ENCODE measurements at places on chromosomes 7 and 10.
A peak's percentile ranks its signal among the peaks of the same experiment; 100 is the strongest.

DNA sequence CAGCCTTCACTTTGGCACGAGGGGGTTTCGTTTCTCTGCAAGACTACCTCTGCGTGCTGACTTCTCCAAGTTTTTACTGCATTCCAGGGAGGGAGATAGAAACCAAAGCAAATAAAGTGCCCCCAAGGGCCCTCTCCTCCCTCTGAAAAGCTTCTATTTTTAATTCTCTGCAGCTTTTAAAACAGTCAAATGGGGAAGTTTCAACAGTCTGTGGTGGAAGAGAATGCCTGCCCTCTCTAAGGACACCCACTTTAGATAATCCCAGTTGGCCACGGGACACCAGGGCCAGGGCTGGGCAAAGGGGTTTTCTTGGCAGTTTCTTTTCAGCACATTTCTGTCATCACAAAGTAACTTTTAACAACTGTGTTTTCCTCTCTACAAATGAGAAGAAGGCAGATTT is 386.7 kb upstream of the NPVF start:
- H3K4me3 ChIP-seq: no peak overlapping the region
- H3K27me3 ChIP-seq: no peaks in the 10 kb centered on the region
- H3K4me1 ChIP-seq: peaks cover 4% of the 10 kb centered on the region
- peak overlapping the region; percentile 41 for H3K27ac ChIP-seq

DNA sequence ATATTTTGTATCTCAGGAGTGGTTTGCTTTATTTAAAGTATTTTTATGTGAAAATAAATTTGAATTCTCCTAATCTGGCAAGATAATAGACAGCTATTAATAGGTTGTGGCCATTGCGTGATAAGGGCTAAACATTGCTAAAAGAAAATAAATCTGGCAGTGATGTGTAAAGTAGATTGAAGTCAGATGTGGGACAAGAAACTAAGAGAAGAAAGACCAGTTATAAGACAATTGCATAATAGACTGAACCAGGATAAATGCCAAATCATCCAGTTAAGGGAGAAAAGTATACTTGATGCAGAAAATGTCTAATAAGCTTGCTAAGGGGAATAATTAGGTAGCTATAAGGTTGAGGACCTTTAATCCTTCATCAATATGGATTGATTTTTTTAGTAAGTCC is 197.5 kb upstream of the CSTF2T start:
- DNase-seq: no peak
- no peak overlapping the region for H3K4me3 ChIP-seq
- peak overlapping the region; percentile 87 for H3K27ac ChIP-seq
- H3K27me3 ChIP-seq: no peaks in the 10 kb centered on the region
- no peaks in the 10 kb centered on the region for H3K4me1 ChIP-seq
- no peaks in the 10 kb centered on the region for H3K36me3 ChIP-seq

GRCh38 chr10:17092986-17093803 is 36.4 kb downstream of the CUBN start:
- H3K27ac ChIP-seq: no peak overlapping the region
- no peak overlapping the region for H3K4me3 ChIP-seq
- no peaks in the 10 kb centered on the region for H3K27me3 ChIP-seq

GRCh38 chr10:93337309-93337721 is 144.8 kb downstream of the MYOF start:
- H3K27me3 ChIP-seq: no peaks in the 10 kb centered on the region
- H3K4me1 ChIP-seq: no peaks in the 10 kb centered on the region
- no peak overlapping the region for H3K4me3 ChIP-seq
- no peak for DNase-seq
- H3K27ac ChIP-seq: no peak overlapping the region

DNA sequence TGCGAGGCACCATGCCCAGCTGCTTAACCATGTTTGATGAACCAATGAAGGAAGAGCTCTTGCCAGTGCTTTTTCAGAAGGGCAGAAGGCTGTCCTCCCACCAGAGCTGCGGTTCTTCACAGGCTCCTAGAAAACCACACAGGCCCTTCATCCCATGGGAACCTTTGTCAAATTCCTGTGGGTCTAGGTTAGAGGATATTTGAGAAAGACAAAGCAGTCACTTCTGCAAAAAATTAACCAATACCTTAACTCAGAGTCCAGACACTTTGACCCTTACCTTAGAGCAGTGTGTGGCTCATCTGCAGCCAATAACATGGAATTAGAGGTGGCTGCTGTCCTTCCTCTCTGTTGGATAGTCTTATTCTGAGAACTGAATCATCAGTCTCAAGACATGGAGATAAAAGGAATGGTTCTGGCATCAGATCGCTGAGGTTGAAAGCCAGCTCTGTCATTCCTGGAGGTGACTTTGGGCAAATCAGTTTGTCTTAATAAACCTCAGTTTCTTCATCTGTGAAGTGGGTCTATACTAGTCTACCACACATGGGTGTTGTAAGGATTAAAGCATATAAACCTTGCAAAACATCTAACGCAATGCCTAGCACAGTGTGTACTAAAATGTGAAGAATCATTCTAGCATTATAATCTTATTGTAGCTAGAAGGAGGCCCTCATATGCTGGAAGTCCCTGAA is 65.1 kb upstream of the PIP4K2A start:
- no peak overlapping the region for H3K4me3 ChIP-seq
- no peak for DNase-seq
- H3K36me3 ChIP-seq: no peaks in the 10 kb centered on the region
- no peak overlapping the region for H3K27ac ChIP-seq

DNA sequence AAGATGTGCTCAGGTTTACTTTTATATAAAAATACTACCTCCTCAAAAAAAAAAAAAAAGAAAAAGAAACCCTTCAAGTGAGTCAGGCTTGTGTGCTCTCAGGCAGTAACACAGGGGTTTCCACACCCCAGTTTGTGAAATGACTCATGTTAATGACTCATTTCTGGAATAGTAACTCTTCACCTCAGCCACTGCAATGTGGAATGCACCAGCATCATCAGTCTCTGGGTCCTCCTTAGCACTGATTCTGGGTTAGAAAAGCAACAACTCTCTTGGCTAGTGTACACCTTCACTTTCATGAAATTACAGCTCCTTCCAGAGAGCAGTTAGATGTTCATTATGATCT is 110.6 kb downstream of the EMX2 start:
- H3K27me3 ChIP-seq: no peaks in the 10 kb centered on the region
- no peaks in the 10 kb centered on the region for H3K4me1 ChIP-seq
- H3K36me3 ChIP-seq: no peaks in the 10 kb centered on the region
- no peak overlapping the region for H3K27ac ChIP-seq

- H3K27ac ChIP-seq: no peak overlapping the region
- H3K27me3 ChIP-seq: no peaks in the 10 kb centered on the region
- H3K4me1 ChIP-seq: no peaks in the 10 kb centered on the region
- H3K36me3 ChIP-seq: no peaks in the 10 kb centered on the region
- no peak for DNase-seq
These were observed 30.2 kb downstream of the SLC39A12 start for GRCh38 chr10:17981766-17982380.

- no peaks in the 10 kb centered on the region for H3K36me3 ChIP-seq
- DNase-seq: no peak
- peaks cover 9% of the 10 kb centered on the region for H3K4me1 ChIP-seq
- H3K27me3 ChIP-seq: no peaks in the 10 kb centered on the region
- H3K4me3 ChIP-seq: no peak overlapping the region
These were observed 41.7 kb downstream of the MAD1L1 start for GRCh38 chr7:2191016-2191415.

- H3K27ac ChIP-seq: no peak overlapping the region
- no peaks in the 10 kb centered on the region for H3K27me3 ChIP-seq
- no peaks in the 10 kb centered on the region for H3K36me3 ChIP-seq
- H3K4me1 ChIP-seq: no peaks in the 10 kb centered on the region
- H3K4me3 ChIP-seq: no peak overlapping the region
These were observed 88.5 kb downstream of the NPTX2 start for GRCh38 chr7:98705626-98706025.

GRCh38 chr10:123462756-123463155 is 203.4 kb upstream of the GPR26 start:
- H3K4me1 ChIP-seq: no peaks in the 10 kb centered on the region
- H3K4me3 ChIP-seq: no peak overlapping the region
- no peak overlapping the region for H3K27ac ChIP-seq

DNA sequence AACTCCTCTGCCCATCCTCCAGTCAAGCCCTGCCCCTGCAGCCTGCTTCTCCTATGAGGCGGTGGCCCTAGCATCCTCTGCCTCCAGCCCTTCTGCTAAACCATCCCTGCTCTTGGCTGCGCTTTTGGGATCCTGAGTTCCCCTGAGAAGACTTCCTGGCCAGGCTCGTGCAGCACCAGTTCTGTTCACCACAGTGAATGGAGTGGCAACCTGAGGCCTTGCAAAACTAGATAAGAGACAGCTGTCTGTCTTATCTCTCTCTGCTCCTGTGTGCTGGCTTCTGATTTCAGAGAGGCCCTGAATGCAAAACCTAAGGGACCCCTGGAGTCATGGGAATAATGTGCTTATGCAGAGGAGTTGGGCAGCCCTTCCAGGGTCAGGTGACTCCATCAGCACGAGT is 119.2 kb downstream of the TMEM178B start:
- H3K27me3 ChIP-seq: no peaks in the 10 kb centered on the region
- no peaks in the 10 kb centered on the region for H3K36me3 ChIP-seq
- H3K4me3 ChIP-seq: no peak overlapping the region
- no peak overlapping the region for H3K27ac ChIP-seq
- H3K4me1 ChIP-seq: no peaks in the 10 kb centered on the region
- DNase-seq: no peak

DNA sequence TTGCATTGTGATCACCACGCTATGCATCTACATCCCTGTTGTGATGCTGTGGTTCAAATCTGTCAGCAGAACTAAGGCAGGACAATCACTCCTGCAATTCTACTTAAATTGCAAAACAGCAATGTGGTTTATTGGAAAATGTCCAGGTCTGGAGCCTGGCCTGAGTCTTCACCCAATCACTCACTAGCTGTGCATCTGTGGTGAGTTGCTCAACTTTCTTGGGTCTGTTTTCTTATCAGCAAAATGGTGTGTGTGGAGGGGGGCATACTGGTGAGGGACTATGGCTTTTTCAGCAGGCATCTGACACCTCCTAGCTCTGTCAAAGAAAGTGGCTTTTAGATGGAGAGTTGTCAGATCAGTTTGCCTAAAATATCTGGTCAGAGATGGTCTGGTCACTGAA is 108.3 kb upstream of the FEZF1 start:
- no peak overlapping the region for H3K4me3 ChIP-seq
- no peaks in the 10 kb centered on the region for H3K27me3 ChIP-seq
- peak; percentile 25 for DNase-seq
- H3K36me3 ChIP-seq: no peaks in the 10 kb centered on the region
- no peaks in the 10 kb centered on the region for H3K4me1 ChIP-seq

DNA sequence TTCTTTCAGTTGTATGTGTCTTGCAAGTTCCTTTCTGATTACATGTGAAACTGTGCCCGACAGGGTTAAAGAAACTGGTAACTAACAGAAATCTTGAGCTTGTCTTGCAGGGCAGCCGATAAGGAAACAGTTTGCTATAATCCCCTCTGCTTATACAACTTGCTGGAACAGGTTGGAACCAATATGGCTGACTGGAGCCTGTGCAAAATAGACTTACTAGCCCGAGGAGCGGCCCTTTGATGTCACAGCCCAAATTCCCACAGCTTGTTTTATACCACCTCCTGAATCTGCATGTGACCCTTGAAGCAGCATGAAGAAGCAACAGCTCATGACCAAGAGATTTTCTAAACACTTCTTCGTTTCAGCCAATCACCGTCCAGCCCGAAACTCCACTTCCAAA is 3.3 kb upstream of the YKT6 start:
- DNase-seq: no peak
- no peaks in the 10 kb centered on the region for H3K36me3 ChIP-seq
- H3K27ac ChIP-seq: no peak overlapping the region
- peaks cover 10% of the 10 kb centered on the region for H3K27me3 ChIP-seq

DNA sequence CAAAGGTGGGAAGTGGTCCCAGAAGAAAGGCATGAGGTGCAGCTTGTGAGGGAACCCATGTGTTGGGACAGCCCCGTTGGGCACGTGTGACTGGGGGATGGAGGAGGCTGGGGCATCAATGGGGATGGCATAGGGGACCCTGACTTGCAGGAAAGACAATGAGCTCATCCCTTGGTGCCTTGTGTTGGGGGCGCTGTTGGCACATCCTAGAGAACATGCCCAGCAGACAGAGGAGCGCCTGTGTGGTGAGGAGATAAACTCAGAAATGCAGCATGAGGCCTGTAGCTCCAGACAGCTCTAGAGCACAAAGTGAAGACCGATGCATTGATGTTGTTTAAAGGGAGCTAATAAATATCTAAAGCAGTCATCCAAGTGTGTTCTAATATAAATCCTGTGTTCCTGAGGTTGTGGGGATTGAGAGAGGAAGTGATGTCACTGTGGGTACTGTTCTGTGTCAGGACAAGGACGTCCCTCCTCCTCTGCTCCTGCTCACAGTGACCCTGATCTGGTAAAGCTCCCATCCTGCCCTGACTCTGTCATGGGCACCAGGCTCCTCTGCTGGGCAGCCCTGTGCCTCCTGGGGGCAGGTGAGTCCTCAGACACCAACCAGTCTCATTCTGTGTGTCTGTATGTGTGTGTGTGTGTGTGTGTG is 126.1 kb upstream of the PRSS58 start:
- DNase-seq: no peak
- no peaks in the 10 kb centered on the region for H3K27me3 ChIP-seq
- H3K27ac ChIP-seq: no peak overlapping the region
- H3K4me1 ChIP-seq: peaks cover 3% of the 10 kb centered on the region
- no peak overlapping the region for H3K4me3 ChIP-seq

DNA sequence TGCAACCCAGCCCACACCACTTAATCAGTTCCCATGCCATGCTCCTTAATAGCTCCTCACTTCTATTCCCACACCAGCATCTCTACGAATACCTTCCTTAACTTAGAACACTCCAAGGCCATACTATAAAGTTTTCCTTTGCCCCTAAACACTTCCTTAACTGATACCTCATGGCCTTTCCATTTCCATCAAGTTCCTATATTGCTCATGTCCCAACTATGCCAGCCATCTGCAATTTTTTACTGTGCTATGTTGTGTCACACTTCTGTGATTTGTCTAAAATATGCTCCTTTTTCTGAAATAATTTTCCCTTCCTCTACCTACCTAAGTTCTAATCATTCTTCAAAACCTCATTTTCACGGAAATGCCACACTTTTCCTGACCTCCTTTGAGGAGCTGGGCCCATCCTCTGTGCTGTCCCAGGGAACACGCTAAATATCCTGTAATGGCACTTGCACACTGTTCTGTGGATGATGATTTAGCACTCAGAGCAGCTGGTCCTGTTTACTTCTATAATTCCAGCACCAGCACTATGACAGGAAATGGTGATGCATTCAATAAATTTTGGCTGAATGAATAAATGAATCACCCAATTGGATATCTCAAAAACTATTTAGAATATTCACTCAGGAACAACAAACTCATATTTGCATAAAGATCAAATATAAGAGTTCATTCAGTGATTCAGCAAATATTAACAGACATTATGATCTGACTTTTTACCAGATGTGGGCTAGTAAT is 266.5 kb upstream of the HGF start:
- DNase-seq: no peak
- H3K4me1 ChIP-seq: no peaks in the 10 kb centered on the region
- H3K27ac ChIP-seq: no peak overlapping the region

- H3K4me1 ChIP-seq: no peaks in the 10 kb centered on the region
- H3K27ac ChIP-seq: no peak overlapping the region
- peaks cover 55% of the 10 kb centered on the region for H3K36me3 ChIP-seq
- H3K4me3 ChIP-seq: no peak overlapping the region
- no peak for DNase-seq
These were observed 73.0 kb upstream of the MKRN1 start for GRCh38 chr7:140552240-140552679.

- no peak overlapping the region for H3K27ac ChIP-seq
- no peak for DNase-seq
These were observed 131.9 kb downstream of the KCNMA1 start for GRCh38 chr10:77505431-77506334.

GRCh38 chr10:8349610-8350249 is 295.2 kb downstream of the GATA3 start:
- H3K27me3 ChIP-seq: no peaks in the 10 kb centered on the region
- no peaks in the 10 kb centered on the region for H3K4me1 ChIP-seq
- H3K27ac ChIP-seq: no peak overlapping the region
- H3K4me3 ChIP-seq: no peak overlapping the region

Data from heart left ventricle (tissue), 16 donors.